Activated CD4-positive, alpha-beta T cell treated with anti-CD3 and anti-CD28 coated beads, Interleukin-2, amount 10 ng/mL, durations not matched to agents 7 days and 5 days (primary cell): ENCODE measurements at places on chromosomes 11 and 22.
A peak's percentile ranks its signal among the peaks of the same experiment; 100 is the strongest.

DNA sequence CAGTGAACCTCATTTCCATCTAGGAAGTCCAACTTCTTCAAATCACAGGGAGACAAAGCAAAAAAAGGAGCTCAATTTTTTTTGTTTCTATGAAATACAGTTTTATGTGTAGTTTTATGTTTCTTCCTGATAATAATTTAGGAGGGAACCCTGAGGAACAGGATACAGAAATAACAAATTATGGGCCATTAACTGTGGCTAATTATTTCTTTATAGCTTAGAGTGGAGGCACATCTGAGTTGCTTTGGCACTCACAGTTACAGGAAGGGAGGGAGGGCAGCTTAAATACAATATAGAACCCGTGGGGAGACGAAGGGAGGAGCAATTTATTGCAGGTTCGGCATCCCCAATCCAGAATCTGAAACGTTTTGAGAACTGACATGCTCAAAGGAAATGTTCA, 37.1 kb upstream of the HORMAD2 start:
- H3K27me3 ChIP-seq = peaks cover 3% of the 10 kb centered on the region
- DNase-seq = no peak
- peaks cover 13% of the 10 kb centered on the region for H3K4me1 ChIP-seq

DNA sequence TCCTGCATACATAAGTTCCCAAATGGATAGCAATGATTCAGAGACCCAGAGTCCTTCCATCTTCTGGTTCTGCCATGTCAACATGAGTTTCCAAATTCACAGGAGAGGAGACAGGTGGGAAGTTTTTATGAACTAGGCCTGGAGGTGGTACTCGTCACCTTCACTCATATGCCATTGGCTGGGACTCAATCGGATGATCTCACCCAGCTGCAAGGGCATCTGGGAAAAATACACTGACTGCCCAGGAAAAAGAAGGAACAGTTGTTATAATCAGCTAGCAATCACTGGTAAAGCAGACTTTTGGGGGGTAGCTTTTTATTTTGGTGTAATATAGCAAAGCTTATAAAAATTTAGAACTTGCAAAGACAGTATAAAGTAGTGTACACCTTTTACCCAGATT, 83.9 kb downstream of the OTOG start:
- no peak overlapping the region for H3K4me3 ChIP-seq
- H3K36me3 ChIP-seq = no peaks in the 10 kb centered on the region
- H3K27me3 ChIP-seq = peaks cover 27% of the 10 kb centered on the region
- no peak for DNase-seq

DNA sequence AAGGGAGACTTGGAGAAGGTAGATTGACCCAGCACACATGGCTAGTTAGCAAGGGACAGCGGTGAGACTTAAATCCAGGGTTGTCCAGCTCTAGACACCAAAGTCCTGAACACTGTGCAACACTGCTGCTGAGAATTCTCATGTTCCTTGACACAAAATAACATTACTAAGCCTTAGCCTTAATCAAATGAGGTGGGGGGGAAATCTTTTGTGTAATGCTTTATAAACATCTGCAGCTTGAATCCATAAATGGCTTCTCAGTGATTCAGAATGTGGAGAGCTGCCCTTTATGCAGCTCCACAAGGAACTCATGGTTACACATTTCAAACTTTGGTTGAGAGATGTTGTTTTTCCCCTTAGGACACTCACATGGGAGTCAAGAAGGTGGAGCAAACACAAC, 80.0 kb downstream of the CD44 start:
- no peaks in the 10 kb centered on the region for H3K27me3 ChIP-seq
- H3K27ac ChIP-seq = no peak overlapping the region
- H3K4me3 ChIP-seq = no peak overlapping the region
- peaks cover 86% of the 10 kb centered on the region for H3K36me3 ChIP-seq
- DNase-seq = no peak

DNA sequence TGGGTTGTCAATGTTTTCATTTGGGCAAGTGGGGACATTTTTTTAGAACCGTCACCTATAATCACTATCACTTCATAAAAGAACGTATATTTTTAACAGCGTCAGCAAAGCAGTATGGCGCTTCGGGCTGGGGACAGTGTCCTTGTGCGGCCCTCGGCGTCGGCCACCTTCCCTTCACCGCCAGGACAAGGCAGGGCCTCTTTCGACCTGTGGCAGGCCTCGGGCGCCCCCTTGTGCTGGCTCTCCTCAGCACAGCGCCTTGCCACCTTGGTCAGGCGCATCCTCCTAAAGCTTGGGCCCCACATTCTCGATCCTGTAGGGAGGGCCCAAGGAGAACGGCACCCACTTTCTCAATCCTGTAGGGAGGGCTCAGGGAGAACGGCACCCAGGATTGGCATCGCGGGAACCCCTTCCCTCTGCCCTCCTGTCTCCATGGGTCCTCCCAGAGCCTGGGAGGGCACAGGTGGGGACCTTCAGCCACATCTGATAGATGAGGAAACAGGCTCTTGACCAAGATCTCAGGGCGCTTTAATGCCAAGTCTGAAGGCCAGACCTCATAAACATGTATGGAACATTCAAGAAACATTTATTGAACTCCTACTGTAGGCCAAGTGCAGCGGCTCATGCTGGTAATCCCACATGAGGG, 11.5 kb upstream of the FADD start:
- H3K4me3 ChIP-seq = no peak overlapping the region
- peaks cover 7% of the 10 kb centered on the region for H3K4me1 ChIP-seq
- DNase-seq = peak; percentile 58

DNA sequence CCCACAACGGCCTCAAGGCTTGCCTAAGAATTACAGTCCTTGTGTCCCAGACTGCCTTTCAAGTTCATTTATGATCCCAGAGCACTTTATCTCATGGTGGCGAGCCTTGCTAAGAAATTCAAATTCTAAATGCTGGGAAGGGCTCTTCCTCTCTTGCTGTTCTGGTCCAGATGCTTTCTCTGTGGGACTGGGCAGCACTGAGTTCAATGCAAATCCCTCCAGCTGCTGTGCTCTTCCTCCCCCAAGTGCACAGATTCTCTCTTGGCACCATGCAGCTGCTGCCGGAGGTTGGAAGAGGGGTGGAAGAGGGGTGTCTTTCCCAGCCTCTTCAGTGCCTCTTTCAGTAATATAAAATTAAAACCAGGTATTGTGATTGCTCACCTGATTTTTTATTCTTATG, 828.0 kb downstream of the DLG2 start:
- no peak overlapping the region for H3K27ac ChIP-seq
- H3K4me3 ChIP-seq = no peak overlapping the region
- H3K27me3 ChIP-seq = no peaks in the 10 kb centered on the region
- H3K4me1 ChIP-seq = no peaks in the 10 kb centered on the region
- no peak for DNase-seq
- H3K36me3 ChIP-seq = no peaks in the 10 kb centered on the region

GRCh38 chr11:11217929-11218628, 135.0 kb downstream of the CSNK2A3 start:
- H3K4me1 ChIP-seq = no peaks in the 10 kb centered on the region
- H3K36me3 ChIP-seq = no peaks in the 10 kb centered on the region
- no peaks in the 10 kb centered on the region for H3K27me3 ChIP-seq
- no peak overlapping the region for H3K4me3 ChIP-seq
- DNase-seq = no peak

DNA sequence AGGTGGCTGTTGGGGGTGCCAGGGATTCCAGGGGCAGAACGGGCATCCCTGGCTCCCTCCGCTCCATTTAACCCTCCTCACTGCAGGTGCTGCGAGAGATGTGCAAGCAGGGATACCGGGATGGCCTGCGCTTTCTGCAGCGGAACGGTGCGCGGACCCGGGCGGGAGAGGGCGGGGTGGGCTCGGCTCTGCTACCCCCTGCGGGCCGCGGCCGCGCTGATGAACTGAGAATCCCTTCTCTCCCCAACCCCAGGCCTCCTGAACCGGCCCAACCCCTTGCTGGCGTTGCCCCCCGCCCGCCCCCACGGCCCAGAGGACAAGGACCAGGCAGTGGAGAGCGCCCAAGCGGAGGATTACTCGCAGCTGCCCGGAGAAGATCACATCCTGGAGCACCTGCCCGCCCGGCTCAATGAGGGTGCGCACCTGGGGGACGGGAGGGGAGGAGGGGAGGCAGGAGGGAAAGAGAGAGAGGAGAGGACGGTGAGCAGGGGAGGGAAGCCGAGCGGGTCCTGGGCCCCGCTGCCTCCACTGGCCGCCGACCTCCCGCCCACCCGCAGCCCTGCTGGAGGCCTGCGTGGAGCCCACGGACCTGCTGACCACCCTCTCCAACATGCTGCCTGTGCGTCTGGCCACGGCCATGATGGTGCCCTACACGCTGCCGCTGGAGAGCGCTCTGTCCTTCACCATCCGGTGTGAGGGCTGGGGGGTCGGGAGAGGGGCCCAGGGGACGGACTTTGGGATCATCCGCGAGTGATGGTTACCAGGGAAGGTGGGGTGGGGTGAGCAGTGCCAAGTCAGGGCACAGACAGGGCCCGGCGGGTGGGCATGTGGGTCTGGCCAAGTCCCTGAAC, 4.1 kb upstream of the CRACR2B start:
- no peak overlapping the region for H3K4me3 ChIP-seq
- no peak for DNase-seq
- H3K4me1 ChIP-seq = peaks cover 36% of the 10 kb centered on the region
- no peak overlapping the region for H3K27ac ChIP-seq

DNA sequence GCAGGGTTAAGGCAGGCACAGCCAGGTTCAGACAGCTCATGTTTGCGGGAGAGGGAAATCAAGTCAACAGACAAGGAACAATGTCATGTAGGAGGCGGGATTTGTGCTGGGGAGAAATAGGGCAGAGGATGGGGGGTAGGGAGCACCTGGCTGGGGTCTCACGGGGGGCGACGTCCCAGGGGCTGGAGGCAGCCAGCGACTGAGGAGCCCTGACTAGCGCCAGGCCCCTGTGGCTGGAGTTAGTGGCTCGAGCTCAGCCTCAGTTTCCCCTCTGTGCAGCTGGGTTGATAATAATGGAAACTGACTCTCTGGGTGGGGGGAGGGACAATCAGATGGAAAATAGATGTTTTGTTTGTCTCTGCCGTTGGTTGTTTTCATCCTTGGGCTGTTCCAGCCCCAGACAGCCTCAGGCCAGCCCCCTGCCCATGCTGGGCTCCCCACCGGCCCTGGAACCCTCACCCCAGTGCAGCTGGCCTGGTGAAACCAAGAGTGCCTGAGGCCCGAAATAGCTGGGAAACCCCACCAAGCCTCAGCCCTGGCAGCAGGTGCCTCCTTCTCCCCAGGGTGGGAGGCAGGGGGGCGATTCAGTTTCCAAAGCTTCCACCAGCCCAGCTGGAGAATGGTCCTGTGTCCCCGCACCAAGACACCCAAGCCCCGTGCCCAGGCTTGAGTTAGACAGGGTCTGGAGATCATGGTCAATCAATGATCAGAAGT, 44.1 kb downstream of the IGLL5 start:
- H3K36me3 ChIP-seq = no peaks in the 10 kb centered on the region
- DNase-seq = no peak
- H3K4me3 ChIP-seq = no peak overlapping the region
- peak overlapping the region; percentile 58 for H3K27ac ChIP-seq

GRCh38 chr11:74446532-74446938, 20.8 kb downstream of the KCNE3 start:
- no peak overlapping the region for H3K27ac ChIP-seq
- peaks cover 4% of the 10 kb centered on the region for H3K27me3 ChIP-seq
- no peak overlapping the region for H3K4me3 ChIP-seq

GRCh38 chr11:73265278-73265810, 6.8 kb upstream of the P2RY6 start:
- DNase-seq = no peak
- peaks cover 45% of the 10 kb centered on the region for H3K27me3 ChIP-seq
- H3K27ac ChIP-seq = no peak overlapping the region

DNA sequence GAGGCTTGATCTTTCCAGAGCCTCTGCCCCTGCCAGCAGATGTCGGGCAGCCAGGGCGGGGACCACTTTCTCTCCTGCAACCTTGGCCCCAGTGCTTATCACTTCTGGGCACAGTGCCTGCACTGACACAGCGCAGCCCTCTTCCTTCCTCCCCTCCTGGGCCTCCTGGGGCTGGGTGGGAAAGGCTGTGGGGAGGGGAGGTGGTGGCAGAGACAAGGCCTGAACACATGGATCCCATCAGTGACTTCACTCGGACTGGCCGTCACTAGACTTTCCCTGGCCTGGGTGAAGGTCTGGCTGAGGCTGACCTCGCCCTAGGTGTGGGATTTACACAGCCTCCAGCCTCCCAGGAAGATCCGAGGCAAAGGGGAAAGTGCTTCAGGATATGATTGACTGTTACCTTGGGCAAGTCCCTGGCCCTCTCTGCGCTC, 68.1 kb downstream of the LRRC32 start:
- H3K36me3 ChIP-seq = no peaks in the 10 kb centered on the region
- H3K27ac ChIP-seq = no peak overlapping the region
- peaks cover 2% of the 10 kb centered on the region for H3K27me3 ChIP-seq
- H3K4me1 ChIP-seq = no peaks in the 10 kb centered on the region

GRCh38 chr11:15903246-15903645, 453.1 kb downstream of the SOX6 start:
- H3K4me1 ChIP-seq = no peaks in the 10 kb centered on the region
- no peak overlapping the region for H3K27ac ChIP-seq
- DNase-seq = no peak
- H3K4me3 ChIP-seq = no peak overlapping the region

DNA sequence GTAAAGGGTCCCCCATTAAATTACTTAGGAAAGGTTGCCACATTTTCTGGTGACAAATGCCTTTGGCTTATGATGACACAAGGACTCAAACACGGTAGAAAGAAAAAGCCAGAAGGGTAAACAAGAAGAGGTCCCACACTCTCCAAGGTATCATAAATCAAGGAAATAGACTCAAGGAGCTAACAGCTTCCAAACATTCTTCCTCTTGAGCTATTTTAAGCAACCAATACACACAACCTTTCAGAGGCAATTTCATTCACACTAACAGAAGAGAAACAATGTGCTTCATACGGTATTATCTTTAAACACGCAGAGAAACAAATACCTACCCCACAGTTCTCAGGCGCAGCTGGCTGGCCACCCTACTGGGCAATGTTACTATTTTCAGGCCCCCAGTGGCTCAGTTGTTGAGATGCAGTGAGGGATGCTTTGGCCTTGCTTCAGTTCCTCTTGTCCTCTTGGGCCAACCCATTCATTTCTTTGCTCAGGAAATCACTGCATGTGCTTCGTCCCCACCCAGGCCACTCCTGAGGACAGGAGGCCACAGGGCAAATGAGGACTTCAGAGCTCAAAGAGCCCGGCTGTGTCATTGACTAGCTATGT, 15.8 kb downstream of the ABTB2 start:
- H3K4me1 ChIP-seq = peaks cover 7% of the 10 kb centered on the region
- DNase-seq = no peak
- peaks cover 4% of the 10 kb centered on the region for H3K27me3 ChIP-seq
- no peak overlapping the region for H3K27ac ChIP-seq
- no peaks in the 10 kb centered on the region for H3K36me3 ChIP-seq
- H3K4me3 ChIP-seq = no peak overlapping the region

GRCh38 chr11:67435727-67436458, 1.6 kb downstream of the PTPRCAP start:
- peaks cover 63% of the 10 kb centered on the region for H3K4me1 ChIP-seq
- no peak for DNase-seq
- H3K4me3 ChIP-seq = peak overlapping the region; percentile 98
- peaks cover 67% of the 10 kb centered on the region for H3K36me3 ChIP-seq

GRCh38 chr11:120420572-120420971, 84.4 kb downstream of the ARHGEF12 start:
- H3K27me3 ChIP-seq = peaks cover 2% of the 10 kb centered on the region
- H3K4me3 ChIP-seq = no peak overlapping the region
- H3K4me1 ChIP-seq = no peaks in the 10 kb centered on the region

- DNase-seq = no peak
- peaks cover 17% of the 10 kb centered on the region for H3K36me3 ChIP-seq
- H3K27ac ChIP-seq = no peak overlapping the region
- no peak overlapping the region for H3K4me3 ChIP-seq
- H3K4me1 ChIP-seq = peaks cover 2% of the 10 kb centered on the region
- no peaks in the 10 kb centered on the region for H3K27me3 ChIP-seq
These were observed 30.7 kb downstream of the PPP2R1B start for GRCh38 chr11:111735262-111736116.
